Stimulated activated naive CD8-positive, alpha-beta T cell treated with anti-CD3 and anti-CD28 coated beads, Interleukin-15, Interleukin-2, amounts not matched to agents 100 U/mL and 50 U/mL, for 24 hours (primary cell): ENCODE measurements at places on chromosomes 5 and 9.
A peak's percentile ranks its signal among the peaks of the same experiment; 100 is the strongest.

- DNase-seq = no peak
Measured at GRCh38 chr5:89129941-89130340, 247.0 kb upstream of the MEF2C start.

- no peak for DNase-seq
Measured at GRCh38 chr5:168234133-168234532, 57.3 kb upstream of the WWC1 start.

DNA sequence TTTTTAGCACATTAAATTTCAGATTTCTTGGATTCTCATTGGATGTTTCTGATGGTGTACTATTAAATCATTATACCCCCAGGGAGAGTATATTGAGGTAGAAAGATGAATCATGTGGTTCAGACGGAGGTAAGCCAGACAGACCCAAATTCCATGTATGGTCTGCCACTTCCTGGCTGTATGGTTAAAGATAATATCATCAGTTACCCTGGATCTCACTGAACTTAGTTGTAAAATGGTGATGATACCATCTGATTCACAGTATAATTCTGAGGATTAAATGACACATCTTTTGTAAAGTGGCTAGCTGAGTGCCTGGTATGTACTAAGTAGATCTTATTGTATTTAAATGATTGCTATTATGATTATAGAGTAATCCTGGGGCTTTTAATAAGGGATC, 9.3 kb downstream of the SLC27A6 start:
- no peak for DNase-seq

GRCh38 chr5:160702934-160703333, 149.1 kb downstream of the ATP10B start:
- no peak for DNase-seq

DNA sequence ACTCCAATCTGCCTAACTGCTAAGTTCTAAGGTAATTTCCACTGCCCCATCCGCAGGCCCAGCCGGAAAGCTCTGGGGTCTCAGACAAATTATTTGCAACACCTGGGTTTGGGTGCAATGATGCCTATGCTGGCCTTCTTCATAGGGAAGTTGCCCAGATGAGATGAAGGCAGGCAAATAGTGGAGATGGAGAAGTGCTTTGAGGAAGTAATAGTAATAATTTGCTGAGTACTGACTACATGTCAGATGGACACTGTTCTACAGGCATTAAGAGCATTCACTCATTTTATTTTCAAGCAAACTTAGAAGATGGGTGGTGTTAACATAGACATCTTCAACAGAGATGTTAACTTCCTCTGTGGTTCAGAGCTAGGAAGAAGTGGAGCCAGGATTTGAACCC, 3.8 kb downstream of the PCDH12 start:
- DNase-seq = no peak

GRCh38 chr9:135082536-135082935, 4.9 kb upstream of the OLFM1 start:
- DNase-seq = no peak

- DNase-seq = peak; percentile 91
Measured at GRCh38 chr5:138449501-138450239, 10.8 kb downstream of the REEP2 start.
